ENCODE measurements at places on chromosomes 4 and X.
A peak's percentile ranks its signal among the peaks of the same experiment; 100 is the strongest.

GRCh38 chr4:184479516-184479950 lies 5.2 kb upstream of the IRF2 start:
- no peak for DNase-seq

DNA sequence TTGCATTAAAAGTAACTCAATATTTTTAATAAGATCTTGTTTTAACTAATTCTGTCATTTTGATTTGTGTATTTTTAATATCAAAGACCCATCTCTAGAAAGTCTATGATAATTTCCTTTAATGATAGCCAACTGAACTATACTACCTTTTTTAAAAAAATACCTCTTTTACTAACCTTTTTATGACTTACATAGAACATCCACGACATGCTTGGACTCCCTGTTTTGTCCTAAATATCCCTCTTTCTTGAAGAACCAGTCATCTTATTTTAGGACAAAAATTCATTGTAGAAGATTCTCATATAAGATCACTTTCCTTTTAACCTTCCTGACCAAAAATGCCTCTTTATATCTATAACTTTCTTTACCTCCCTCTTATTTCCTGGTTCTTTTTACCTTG lies 76.8 kb upstream of the GC start:
- no peak for DNase-seq

DNA sequence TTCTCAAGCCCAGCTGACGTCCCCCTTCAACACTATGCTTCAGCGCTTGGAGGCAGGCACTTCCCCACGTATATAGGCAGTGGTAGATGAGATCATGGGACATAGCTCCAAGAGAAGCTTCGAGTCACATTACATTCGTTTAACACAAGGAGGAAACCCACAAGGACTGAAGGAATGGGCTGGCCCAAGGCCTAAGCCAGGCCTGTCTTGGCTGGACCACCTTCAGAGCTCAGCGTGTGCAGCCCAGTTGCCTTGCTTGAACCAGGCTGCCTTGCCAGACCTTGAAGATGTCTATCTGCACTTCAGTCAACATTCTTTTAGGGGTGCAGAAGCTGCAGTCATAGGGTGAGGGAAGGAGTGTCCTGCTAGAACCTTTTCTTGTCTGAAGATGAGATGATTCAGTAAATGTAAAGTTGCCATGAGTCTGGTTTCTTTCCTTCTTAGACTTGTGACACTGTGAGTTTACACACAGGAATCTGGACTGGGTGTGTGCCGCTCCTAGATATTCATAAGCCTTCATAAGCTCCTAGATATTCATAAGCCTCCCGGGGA lies 144.1 kb upstream of the RBPJ start:
- no peak for DNase-seq

DNA sequence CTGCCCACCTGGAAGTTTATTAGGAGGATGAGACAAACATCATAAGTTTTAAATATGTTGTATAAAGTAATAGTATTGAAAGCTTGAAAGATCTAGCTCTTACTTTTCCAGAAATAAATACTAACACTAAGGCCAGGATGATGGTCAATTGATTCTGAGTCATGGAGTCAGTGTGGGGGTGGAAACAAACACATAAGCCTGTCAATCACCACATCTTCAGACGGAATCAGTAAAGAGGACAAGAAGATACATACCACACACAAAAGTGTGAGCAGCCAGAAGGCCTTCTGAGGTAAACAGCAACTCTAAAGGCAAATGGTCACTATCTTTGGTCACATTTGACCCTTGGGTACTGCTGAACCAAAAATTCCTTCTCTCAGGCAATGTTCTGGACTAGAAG lies 365.0 kb upstream of the RASGEF1B start:
- DNase-seq = no peak

DNA sequence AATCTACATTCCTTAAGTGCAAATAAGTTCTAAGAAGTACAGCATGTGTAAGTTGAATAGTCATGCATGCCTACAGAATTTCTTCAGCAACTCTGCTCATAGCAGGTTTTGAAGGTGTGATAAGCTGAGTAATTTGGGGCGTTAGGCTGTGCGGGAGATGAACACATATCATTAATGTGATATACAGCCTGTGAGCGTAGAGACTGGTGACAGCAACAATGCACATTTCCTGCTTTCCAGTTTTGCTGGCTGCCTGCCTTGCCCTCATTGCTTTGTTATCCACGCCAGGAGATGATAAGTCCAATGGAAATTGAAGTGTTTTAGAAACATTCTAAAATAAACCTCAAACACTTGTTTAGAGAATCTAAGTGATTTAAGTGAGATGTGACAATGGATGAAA lies 1709.4 kb downstream of the ARAP2 start:
- DNase-seq = no peak

GRCh38 chr4:110193822-110194761 lies 4.3 kb downstream of the ELOVL6 start:
- DNase-seq = peak; percentile 85

DNA sequence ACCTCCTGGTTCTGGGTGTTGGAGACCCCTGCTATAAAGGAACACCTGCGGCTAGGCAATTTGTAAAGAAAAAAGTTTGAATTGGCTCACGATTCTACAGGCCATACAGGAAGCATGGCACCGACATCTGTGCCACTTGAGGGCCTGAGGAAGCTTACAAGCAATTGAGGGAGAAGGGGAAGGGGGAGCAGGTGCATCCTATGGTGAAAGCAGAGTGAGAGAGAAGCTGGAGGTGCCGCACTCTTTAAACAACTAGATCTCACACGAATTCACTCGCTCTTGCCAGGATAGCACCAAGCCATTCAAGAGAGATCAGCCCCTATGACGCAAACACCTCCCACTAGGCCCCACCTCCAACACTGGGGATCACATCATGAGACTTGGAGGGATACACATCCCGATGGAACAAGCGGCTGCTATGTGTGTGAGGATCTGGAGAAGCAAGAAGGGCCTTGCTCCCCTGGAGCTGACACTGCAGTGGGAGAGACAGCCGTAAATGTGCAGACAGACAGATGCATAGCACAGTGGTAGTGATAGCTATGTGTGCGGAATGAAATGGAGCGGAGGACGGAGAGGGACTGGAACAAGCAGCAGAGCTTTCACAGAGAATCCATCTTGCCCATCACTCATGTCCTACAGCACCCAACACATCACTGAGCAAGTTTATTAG lies 60.7 kb upstream of the HELT start:
- DNase-seq = no peak

GRCh38 chr4:52052475-52052780 lies 1.3 kb downstream of the SPATA18 start:
- DNase-seq = no peak

- DNase-seq = no peak
These were observed 35.6 kb downstream of the ACOX3 start for GRCh38 chr4:8404791-8405515.

DNA sequence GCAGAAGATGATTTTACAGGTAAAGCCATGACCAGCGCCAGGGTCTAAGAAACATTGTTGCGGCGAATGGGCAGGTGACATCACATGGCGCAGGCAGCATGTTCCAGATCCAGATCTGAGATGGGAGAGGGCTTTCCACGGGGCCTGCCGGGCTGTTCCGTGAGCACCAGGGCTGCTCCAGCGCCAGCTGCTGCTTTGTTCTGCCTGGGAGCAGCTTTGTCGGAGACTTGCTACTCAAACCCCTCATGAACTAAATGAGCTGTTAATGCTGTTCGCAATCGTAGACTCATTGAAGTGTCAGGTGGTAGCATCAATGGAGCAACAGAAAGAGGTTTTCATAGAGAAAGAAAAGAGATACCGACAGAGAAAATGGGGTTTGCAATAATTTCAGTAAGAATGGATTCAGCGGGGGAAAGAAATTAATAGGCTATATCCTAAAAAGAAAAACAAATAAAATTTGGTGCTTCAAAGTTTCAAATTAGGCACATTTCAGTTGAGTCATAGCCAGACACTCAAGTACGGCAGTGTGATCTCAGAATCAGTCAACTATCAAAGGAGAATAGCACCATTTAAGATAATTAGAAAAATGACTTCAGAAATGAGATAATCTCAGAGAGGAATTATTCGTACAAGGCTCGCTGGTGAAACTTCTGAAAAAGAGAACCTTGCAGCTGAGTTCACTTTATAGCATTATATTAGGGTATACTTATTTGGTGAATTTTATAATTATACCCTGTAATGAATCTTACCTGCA lies 23.9 kb downstream of the SORBS2 start:
- no peak for DNase-seq

DNA sequence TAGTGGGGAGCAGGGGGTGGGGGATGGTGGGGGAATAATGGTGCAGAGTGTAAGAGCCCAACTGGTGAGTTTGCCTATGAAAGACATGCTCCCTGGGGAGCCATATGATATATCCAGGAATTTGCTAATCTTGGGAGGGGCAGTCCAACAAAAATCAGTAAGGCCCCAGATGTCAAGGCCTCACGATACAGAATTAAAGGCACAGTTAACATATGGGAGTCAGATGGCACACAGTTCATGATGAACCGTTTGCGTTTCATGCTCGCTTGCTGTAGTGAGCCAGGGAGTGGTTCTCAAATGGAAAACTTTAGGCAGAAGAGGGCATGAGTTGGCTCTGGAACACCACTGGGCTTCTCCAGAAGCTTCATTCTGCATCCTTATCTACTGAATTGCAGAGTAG lies 33.9 kb upstream of the VCX2 start:
- DNase-seq = no peak

DNA sequence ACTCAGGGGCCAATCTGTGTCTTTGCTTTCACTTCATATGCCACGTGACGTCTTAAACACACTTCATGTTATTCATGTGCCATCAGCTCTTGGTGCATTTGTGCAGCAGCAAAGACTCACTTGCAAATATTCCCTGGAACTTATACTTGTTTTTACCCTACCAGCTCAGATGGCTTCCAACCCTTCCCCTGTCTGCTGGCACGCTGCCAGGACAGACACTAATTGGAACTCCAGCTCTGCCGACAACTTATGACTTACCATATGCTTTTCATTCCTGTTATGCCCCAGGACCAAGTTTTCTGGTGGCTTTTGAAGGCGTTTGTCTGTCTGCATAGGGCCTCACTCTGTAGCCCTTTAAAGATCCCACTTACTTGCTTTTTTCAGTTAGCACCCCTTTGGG lies 261.7 kb upstream of the GNPDA2 start:
- no peak for DNase-seq

DNA sequence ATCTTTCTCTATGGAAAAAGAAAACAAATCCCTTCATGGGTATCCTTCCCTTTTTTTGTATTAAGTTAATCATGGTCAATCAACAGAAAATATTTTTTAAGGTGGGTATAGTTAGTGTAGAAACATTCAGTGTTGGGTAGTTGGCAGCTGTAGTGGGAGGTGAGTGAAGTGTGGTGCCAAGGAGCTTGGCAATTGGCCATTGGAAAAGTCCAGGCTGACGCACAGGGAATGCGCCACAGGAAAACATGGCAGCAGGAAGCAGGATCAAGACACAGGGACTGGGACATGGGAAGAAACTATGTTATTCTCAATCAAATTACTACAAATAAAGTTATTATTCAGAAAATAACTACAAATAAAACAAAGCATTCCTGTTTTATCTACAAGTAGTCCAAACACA lies 20.0 kb downstream of the PALLD start:
- no peak for DNase-seq

DNA sequence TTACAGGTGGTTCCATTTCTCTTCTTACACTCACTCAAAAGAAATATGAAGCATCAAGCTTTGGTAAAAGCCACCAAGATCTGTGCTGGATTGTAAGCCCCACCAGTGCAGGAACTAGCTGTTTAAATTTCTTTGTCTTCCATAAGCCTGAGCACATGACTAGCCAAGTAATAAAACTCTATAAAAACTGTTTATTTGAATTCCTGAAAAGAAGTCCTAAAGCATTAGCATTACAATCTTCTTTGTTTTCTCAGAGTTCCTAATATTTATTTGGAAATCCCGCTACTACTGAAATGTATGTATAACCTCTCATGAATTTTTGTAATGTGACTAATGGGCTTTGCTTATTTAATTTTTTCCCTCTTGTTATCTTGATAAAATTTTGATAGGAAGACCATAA lies 65.9 kb downstream of the IQCM start:
- DNase-seq = no peak

DNA sequence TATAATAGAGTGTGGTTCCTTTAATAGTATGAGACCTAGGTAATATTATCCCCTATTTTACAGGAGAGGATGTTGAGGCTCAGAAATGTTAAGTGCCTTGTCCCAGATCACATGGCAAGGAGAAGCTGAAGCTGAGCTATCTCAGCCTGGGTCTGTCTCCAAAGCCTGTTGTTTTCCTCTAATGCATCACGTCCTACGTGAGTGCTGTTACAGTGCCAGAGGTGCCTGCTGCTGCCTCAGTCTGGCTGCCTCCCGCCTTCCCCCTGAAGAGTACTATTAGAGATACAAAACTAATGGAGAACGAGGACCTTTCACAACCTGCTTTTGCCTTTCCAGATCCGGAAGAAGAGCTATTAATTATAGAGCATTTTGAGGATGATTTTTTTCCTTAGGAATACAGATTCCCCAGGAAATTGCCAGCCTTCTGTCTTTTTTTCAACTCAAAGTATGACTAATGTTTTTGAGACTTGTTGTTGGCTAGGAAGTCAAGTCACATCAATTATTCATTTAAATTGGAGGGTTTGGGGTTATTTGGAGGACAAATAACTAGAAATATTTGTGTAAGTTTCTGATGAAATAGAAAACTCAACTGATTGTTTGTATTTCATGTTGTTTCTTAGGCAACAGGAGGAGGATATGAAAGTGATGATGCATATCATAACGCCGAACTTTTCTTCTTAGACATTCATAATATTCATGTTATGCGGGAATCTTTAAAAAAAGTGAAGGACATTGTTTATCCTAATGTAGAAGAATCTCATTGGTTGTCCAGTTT lies 43.9 kb upstream of the MTMR1 start:
- DNase-seq = no peak

DNA sequence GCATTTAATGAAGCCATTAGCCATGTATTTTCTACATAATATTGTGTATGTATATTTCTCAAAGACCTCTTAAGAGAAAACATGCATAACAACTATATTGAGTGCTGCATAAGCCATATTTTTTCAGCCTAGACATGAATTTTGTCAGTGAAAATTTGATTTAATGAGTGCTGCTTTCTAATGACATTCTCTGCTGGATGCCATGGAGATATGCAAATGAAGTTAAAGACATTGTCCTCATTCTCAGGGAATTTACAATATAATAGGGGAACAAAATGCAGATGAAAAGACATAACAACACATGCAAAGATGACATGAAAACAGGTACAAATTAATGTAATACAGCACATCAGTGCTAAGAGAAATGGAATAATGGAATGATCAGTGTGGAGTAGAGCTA lies 118.7 kb downstream of the ATOH1 start:
- DNase-seq = no peak

- DNase-seq = peak; percentile 21
These were observed 1.3 kb downstream of the PARM1 start for GRCh38 chr4:74934016-74934831.

- no peak for DNase-seq
These were observed 8.0 kb downstream of the SFRP2 start for GRCh38 chr4:153780876-153781275.
